ENCODE measurements at places on chromosomes 11 and 22. TPM values are rescaled to one million over a fixed set of nuclear protein-coding genes. Genes with fewer than 3 reads are reported as not detected.

MUC5AC gene
- total RNA-seq, result 0.03 TPM

OR52I1 gene
- not detected for total RNA-seq

SLC22A25 gene
- total RNA-seq, result not detected

HMGXB4 gene
- 36.8 TPM for total RNA-seq

TMA7B gene
- total RNA-seq, result 13.7 TPM

OR8H3 gene
- not detected for total RNA-seq

TCN1 gene
- not detected for total RNA-seq

CCDC73 gene
- not detected for total RNA-seq

IL10RA gene
- total RNA-seq, result 195 TPM

SCGB2A2 gene
- total RNA-seq, result not detected

SVIP gene
- 40.9 TPM for total RNA-seq

KRTAP5-1 gene
- total RNA-seq, result not detected

MICAL2 gene
- total RNA-seq, result 31.9 TPM

TEX12 gene
- total RNA-seq, result not detected

POTEH gene
- not detected for total RNA-seq

CENPM gene
- total RNA-seq, result 7.9 TPM

MS4A7 gene
- 0.76 TPM for total RNA-seq

PRDM11 gene
- 9.1 TPM for total RNA-seq

API5 gene
- total RNA-seq, result 97.2 TPM

CALCB gene
- 0.70 TPM for total RNA-seq

RBFOX2 gene
- total RNA-seq, result 1.5 TPM

ISX gene
- total RNA-seq, result not detected

PRR33 gene
- not detected for total RNA-seq

OR52E6 gene
- total RNA-seq, result not detected

OR56A1 gene
- total RNA-seq, result not detected

MPPED1 gene
- not detected for total RNA-seq

EIF4G2 gene
- total RNA-seq, result 590 TPM

MEI1 gene
- total RNA-seq, result 89.2 TPM

Data from T-cell (primary cell).